CD4-positive, alpha-beta T cell treated with Interferon gamma for 1 hour (primary cell): ENCODE measurements at places on chromosomes 5 and 9.

- DNase-seq, result no peak
These were observed 711.0 kb upstream of the CTNND2 start for GRCh38 chr5:12615141-12615820.

GRCh38 chr5:64497386-64497785 is 8.4 kb upstream of the RGS7BP start:
- no peak for DNase-seq

GRCh38 chr5:7616897-7617296 is 221.0 kb downstream of the ADCY2 start:
- DNase-seq, result no peak

- DNase-seq, result no peak
These were observed 68.1 kb upstream of the GGTA1 start for GRCh38 chr9:121567500-121568342.

DNA sequence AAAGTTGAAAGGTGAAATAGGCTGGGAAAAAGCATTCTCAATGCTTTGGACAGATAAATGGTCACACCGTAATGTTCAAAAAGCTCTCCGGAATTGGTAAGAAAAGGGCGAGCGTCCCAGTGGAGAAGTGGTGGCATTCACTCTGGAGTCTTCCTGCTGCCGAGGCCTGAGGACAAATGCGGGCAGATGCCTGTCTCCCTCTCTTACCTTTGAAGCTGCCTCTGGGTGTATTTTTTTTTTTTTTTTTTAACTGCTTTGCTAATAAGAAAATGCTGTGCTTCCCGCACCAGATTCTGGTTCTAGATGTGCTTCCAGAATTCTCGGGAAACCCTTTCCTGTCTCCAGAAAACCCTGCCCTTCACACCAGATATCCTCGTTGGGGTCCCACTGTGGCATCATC is 24.4 kb upstream of the CTSL start:
- DNase-seq, result no peak

- DNase-seq, result no peak
These were observed 32.9 kb downstream of the NDST1 start for GRCh38 chr5:150540615-150541396.

- DNase-seq, result no peak
These were observed 168.0 kb downstream of the CCDC171 start for GRCh38 chr9:15720861-15721260.

- no peak for DNase-seq
These were observed 35.2 kb upstream of the PLEKHG4B start for GRCh38 chr5:56561-57290.

- no peak for DNase-seq
These were observed 153.8 kb downstream of the AUH start for GRCh38 chr9:91207729-91208418.

GRCh38 chr9:115204904-115205453 is 87.0 kb upstream of the TNC start:
- no peak for DNase-seq

DNA sequence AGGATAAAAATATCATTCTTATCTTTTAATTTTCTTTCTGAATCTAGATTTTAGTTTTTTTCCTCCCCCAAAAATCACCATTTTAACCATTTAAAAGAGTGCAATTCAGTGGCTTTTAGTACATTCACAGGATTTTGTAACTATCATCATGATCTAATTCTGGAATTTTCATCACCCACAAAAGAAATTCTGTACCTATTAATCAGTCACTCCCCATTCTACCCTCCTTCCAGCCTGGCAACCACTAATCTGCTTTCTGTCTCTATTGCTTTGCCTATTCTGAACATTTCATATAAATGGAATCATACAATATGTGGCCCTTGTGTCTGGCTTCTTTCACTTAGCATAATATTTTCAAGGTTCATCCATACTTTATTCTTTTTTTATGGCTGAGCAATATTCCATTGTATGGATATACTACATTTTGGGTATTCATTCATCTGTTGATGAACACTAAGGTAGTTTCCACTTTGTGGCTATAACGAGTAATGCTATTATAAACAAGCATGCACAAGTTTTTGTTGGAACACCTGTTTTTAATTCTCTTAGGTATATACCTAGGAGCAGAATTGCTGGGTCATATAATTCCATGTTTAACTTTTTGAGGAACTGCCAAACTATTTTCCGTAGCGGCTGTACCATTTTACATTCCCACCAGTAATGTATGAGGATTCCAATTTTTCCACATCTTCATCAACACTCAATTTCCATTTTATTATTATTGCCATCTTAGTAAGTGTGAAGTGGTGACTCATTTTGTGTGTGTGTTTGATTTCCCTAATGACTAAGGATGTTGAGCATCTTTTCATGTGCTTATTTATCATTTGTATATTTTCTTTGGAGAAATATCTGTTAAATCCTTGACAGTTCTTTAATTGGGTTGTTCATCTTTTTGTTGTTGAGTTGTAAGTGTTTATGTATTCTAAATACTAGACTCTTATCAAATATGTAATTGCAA is 340.3 kb downstream of the CWC27 start:
- no peak for DNase-seq

DNA sequence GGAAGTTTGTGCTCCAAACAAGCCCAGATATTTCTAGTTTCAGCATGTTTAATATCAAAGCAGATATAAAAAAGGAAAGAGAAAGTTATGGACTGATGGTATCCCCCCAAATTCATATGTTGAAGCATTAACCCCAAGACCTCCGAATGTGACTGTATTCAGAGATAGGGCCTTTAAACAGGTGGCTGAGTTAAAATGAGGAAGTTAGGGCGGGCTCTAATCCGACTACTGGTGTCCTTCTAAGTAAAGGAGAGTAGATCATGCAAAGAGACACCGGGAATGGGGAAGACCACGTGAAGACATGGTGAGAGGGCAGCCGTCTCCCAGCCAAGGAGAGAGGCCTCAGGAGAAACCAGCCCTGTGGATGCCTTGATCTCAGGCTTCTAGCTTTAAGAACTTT is 324.1 kb upstream of the KIF2A start:
- DNase-seq, result no peak
